Liver (tissue), 10 donors: ENCODE measurements at places on chromosomes 5 and 9. TPM values are rescaled to one million over a fixed set of nuclear protein-coding genes. Genes with fewer than 3 reads are reported as not detected.

The ZNF462 gene
- total RNA-seq, result 2.1 TPM

The ORM2 gene
- total RNA-seq, result 4,866 TPM

The ARID3C gene
- total RNA-seq, result 2.2 TPM

The RLN2 gene
- 0.33 TPM for total RNA-seq

The TENT4A gene
- 15.1 TPM for total RNA-seq

The ATP10B gene
- total RNA-seq, result 0.67 TPM

The CCDC171 gene
- total RNA-seq, result 1.1 TPM

The DDX4 gene
- not detected for total RNA-seq

The SERF1A gene
- 1.3 TPM for total RNA-seq

The SPATA31D4 gene
- not detected for total RNA-seq

The MARCOL gene
- not detected for total RNA-seq

The C5orf58 gene
- total RNA-seq, result not detected

GRCh38 chr5:142660731-142661130 is 25.2 kb downstream of the FGF1 start:
- no peak overlapping the region for H3K4me3 ChIP-seq
- H3K36me3 ChIP-seq, result no peaks in the 10 kb centered on the region
- no peaks in the 10 kb centered on the region for H3K27me3 ChIP-seq
- DNase-seq, result no peak
- H3K4me1 ChIP-seq, result no peaks in the 10 kb centered on the region
- H3K27ac ChIP-seq, result no peak overlapping the region

- no peaks in the 10 kb centered on the region for H3K36me3 ChIP-seq
- no peak overlapping the region for H3K27ac ChIP-seq
- H3K4me3 ChIP-seq, result no peak overlapping the region
- no peaks in the 10 kb centered on the region for H3K27me3 ChIP-seq
- H3K4me1 ChIP-seq, result no peaks in the 10 kb centered on the region
Measured at GRCh38 chr5:135085133-135085935, 51.3 kb upstream of the PITX1 start.

- peak; percentile 26 for DNase-seq
- H3K36me3 ChIP-seq, result no peaks in the 10 kb centered on the region
- no peaks in the 10 kb centered on the region for H3K27me3 ChIP-seq
Measured at GRCh38 chr9:87890837-87891236, 8.2 kb downstream of the SPATA31E1 start.

DNA sequence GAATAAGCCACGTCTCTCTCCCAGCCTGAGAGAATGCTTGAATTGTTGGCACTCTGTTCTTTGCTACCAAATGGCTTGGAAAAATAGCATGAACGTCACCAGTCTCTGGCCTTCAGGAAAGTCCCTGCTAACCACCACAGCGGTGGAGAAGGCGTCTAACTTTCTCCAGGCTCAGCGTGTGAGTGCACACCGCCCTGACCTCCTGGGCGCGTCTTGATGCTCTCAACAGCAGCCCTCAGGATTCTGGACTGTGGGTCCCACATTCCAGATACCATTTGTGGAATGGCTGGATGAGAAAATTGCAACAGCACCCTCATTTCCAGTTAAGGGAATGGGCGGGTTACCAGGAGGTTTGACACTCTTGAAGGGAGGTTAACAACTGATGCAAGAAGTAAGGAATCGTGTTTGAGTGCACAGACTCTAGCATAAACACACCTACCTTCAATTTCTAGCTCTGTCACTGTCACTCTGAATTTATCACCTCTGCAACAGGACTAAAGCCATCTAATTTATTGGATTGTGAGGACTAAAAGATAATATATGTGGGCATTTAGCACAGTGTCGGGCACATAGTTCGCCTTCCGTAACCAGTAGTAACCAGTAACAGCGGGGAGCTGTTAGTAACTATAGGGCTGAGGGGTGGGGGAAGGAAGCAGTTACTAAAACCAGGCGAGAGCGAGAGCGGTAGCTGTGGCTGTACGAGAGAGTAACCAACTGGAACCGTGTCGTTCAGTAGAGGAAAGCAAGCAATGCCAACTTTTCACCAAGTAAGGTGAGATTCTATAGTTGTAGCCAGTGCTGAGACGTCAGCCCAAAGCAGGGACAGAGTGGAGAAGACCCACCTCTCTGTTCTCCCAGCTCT is 807 bp upstream of the PLGRKT start:
- H3K27me3 ChIP-seq, result no peaks in the 10 kb centered on the region
- peak overlapping the region; percentile 35 for H3K4me3 ChIP-seq
- peaks cover 5% of the 10 kb centered on the region for H3K36me3 ChIP-seq
- no peak for DNase-seq
- peak overlapping the region; percentile 95 for H3K27ac ChIP-seq

GRCh38 chr9:1238407-1238806 is 188.2 kb downstream of the DMRT2 start:
- no peak overlapping the region for H3K27ac ChIP-seq
- peaks cover 10% of the 10 kb centered on the region for H3K4me1 ChIP-seq
- H3K36me3 ChIP-seq, result no peaks in the 10 kb centered on the region
- H3K27me3 ChIP-seq, result no peaks in the 10 kb centered on the region

DNA sequence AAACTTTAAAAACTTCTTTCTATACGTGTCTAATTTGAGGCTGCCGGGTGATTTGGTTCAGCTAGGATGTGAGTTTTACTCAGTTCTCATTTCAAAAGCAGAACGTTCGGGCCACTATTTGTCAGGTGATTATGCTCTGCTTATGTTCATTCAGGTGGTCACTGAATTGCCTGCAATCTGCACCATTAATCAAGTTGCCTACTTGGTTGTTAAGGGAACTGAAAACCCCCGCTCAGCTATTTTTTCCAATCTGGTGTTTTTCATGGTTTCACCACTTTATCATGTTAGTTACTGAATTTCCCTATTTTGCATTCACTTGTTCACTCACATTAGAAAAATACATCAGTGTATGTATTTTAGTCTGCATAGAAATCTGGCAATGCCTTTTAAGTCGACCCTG is 523.0 kb downstream of the CSNK1G3 start:
- no peaks in the 10 kb centered on the region for H3K4me1 ChIP-seq
- H3K36me3 ChIP-seq, result no peaks in the 10 kb centered on the region
- no peaks in the 10 kb centered on the region for H3K27me3 ChIP-seq

DNA sequence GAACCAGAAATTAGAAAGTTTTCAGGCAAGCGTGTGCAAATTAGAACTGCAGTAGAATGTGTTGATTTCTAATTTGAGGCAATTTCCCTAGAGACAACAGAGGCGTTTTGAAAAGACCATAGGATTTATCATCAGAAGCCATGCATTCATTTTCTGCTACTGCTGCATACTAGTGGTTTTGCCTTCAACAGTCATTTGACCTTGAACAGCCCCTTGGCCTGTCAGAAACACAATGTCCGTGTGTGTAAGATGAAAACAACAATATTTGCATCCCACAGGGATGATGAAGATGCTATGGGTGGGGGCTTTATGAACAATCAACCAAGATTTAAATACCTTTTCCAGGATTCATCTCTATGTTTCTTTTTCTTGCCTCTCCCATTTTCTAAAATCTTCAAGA is 73.7 kb downstream of the PDE4D start:
- H3K27ac ChIP-seq, result no peak overlapping the region
- H3K27me3 ChIP-seq, result no peaks in the 10 kb centered on the region
- DNase-seq, result no peak
- H3K4me1 ChIP-seq, result no peaks in the 10 kb centered on the region
- H3K36me3 ChIP-seq, result no peaks in the 10 kb centered on the region
- H3K4me3 ChIP-seq, result no peak overlapping the region

- H3K36me3 ChIP-seq, result no peaks in the 10 kb centered on the region
- H3K27ac ChIP-seq, result no peak overlapping the region
- H3K4me3 ChIP-seq, result no peak overlapping the region
- no peaks in the 10 kb centered on the region for H3K4me1 ChIP-seq
- no peak for DNase-seq
Measured at GRCh38 chr5:144135113-144135762, 35.2 kb downstream of the YIPF5 start.

GRCh38 chr9:127955294-127956015 is 17.8 kb upstream of the DPM2 start:
- no peaks in the 10 kb centered on the region for H3K36me3 ChIP-seq
- peak overlapping the region; percentile 58 for H3K27ac ChIP-seq
- peaks cover 9% of the 10 kb centered on the region for H3K4me1 ChIP-seq
- H3K4me3 ChIP-seq, result no peak overlapping the region
- DNase-seq, result no peak

GRCh38 chr9:133843751-133844397 is 105.7 kb upstream of the SARDH start:
- H3K27ac ChIP-seq, result peak overlapping the region; percentile 86
- H3K36me3 ChIP-seq, result no peaks in the 10 kb centered on the region

- H3K36me3 ChIP-seq, result no peaks in the 10 kb centered on the region
- no peaks in the 10 kb centered on the region for H3K4me1 ChIP-seq
- no peaks in the 10 kb centered on the region for H3K27me3 ChIP-seq
- no peak overlapping the region for H3K27ac ChIP-seq
Measured at GRCh38 chr5:138725153-138725817, 27.9 kb upstream of the CTNNA1 start.

DNA sequence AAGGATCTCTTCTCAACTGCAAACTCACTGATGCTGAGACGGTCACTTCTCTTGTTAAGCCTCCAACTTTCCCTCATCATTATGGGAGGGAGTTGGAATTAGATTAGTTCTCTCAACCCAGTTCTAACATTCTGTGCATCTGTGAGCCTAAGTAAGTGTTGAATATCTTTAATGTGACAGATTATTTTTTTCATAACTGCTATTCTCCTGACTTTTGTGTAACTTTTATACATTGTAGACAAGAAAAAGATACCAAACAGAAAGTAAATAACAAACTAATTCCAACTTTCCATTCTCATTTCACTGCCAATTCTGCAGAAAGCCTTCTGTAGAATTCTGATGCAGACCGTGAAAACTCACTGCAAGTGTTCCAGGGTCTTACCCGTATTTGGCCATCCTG is 813.5 kb downstream of the TLE4 start:
- no peaks in the 10 kb centered on the region for H3K4me1 ChIP-seq
- H3K4me3 ChIP-seq, result no peak overlapping the region
- H3K27ac ChIP-seq, result no peak overlapping the region

DNA sequence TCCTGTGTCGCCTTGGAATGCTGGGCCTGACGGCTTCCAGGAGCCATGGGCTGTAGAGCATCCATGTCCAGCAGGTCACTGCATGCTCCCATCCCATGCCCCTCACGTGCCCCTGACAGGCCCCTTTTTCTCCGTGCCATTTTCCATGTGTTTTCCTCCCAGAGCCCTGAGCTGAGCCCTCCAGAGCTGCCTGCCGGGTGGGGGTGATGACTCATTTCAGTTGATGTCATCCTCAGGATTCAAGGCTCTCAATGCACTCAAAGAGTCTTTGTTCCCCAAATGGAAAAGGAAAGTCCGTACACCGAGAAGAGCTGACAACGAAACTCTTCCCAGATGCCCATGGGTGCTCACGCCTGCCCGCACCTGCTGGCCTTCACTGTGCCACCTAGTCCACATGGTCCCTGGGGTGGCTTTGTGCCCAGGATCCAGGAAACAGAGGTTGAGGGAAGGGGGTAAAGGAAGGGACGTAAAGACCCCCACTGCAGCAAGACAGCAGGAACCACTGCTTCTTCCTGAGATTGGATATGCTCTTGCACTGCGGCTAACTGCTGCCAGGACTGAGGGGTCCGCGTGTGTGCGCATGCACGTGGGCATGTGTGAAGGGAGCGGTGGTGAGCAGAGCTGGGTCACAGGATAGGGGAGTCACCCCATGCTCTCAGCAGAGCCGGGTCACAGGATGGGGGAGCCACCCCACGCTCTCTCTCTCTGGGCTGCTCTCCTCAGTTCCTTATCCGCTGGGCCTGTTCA is 27.6 kb downstream of the COL15A1 start:
- H3K4me1 ChIP-seq, result peaks cover 8% of the 10 kb centered on the region
- H3K36me3 ChIP-seq, result no peaks in the 10 kb centered on the region
- H3K27ac ChIP-seq, result no peak overlapping the region
- no peak for DNase-seq
- no peaks in the 10 kb centered on the region for H3K27me3 ChIP-seq

DNA sequence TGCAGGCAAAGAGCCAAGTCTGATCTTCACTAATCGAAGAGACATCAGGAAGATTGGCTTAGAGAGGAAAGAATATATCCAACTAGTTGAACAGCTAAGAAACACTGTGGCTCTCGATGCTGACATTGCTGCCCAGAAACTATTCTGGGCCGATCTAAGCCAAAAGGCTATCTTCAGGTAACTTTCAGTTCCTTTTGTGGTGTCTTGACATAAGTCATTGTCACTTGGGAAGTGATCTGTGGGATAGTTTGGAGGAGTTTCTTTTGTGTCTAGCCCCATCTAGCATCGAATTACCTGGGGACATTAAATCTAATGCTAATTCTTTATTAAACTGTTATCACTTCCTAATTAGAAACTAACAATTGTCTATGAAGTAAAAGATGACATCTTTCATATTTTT is 24.0 kb downstream of the VLDLR start:
- no peaks in the 10 kb centered on the region for H3K36me3 ChIP-seq
- no peaks in the 10 kb centered on the region for H3K27me3 ChIP-seq
- H3K27ac ChIP-seq, result no peak overlapping the region
- DNase-seq, result no peak

DNA sequence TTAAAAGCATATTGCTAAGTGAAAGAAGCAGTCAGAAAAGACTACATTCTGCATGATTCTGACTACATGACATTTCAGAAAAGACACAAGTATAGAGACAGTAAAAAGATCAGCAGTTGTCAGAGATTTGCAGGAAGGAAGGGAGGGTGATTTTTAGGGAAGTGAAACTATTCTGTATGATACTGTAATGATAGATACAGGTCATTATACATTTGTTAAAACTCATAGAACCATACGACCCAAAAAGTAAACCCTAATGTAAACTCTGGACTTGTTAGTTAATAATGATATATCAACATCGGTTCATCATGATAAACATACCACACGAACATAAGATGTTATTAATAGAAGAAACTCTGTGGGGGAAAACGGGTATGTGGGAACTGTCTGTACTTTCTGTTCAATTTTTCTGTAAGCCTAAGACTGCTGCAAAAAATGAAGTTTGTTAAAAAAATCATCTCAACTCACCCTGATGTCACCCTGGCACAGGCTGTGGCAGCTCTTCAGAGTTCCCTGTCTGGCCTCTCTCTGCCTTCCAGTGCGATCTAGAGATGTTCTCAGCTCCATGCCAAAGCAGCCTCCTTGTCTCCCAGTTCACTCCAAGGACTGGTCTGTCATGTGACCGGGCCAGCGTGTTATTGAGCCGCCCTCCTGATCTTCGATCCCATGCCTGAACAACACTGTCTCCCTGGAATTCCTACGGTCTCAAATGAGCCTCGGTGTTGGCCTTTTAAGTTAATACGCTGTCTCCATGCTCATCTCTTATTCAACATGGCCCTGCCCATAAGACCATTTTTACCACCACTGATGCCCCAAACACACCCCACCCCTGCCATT is 35.4 kb downstream of the PRLR start:
- H3K4me3 ChIP-seq, result no peak overlapping the region
- no peak overlapping the region for H3K27ac ChIP-seq
- H3K36me3 ChIP-seq, result no peaks in the 10 kb centered on the region
- DNase-seq, result no peak
- no peaks in the 10 kb centered on the region for H3K27me3 ChIP-seq
- peaks cover 16% of the 10 kb centered on the region for H3K4me1 ChIP-seq
